Activated naive CD4-positive, alpha-beta T cell (primary cell): ENCODE measurements at places on chromosomes 4 and X.

DNA sequence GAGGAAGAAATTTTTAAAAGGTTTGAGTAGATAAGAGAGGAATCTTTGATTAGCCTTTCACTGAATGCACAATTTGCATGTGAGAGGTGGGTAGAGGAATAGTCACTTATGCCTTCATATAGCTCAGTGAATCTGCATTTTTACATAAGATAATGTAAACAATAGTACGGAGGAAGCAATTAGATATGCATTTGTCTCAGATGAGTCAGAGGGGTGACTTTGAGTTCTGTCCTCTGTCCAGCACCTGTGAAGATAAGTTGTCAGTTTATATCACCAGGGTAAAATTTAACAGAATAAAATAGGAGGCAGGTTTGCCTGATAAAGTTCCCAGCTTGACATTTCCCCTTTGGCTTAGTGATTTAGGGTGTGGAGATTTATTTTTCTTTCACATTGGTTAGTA is 841.9 kb downstream of the PCDH18 start:
- no peak for DNase-seq

- DNase-seq = no peak
Observed at GRCh38 chr4:80140194-80140593, 57.1 kb upstream of the PRDM8 start.

DNA sequence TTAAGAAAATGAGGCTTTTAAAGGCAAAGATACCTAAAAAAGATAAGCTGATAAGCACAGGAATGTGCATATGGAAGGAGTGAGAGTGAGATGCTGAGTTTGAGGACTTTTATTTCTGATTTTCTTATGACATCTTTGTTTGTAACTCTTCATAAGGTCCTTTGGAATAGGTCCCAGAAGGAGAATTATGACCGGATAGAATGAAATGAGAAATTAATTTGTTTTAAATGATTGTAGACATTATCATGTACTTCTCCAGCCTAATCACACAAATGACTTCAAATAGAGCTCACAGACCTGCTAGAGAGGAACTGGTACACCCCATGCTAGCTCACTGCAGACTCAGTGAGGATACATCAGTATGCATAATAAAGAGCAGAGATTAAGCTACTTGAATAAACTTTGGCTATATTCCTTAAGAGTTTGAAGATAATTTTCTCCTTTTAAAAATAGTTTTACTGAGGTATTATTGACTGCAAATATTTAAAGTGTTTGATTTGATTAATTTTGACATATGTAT is 5.6 kb downstream of the GK2 start:
- no peak for DNase-seq

DNA sequence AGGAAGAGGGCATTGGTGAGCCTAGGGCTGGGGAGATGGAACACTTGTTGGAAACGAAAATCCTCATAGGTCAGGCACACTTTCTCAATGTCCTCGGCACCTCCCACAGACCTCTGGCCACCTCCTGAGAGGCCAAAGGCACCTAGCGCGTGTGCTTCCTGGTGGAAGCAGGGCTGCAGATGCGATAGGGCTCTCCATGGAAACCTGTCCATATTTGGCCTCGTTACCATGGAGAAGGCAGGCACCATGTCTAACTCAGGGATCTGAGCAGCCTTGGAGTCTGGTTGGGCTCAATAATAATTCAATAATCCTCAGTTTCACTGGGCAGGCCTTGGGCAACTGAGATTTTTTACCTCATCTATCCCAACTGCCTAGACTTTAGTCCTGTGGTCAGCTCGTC is 58.3 kb downstream of the RAI2 start:
- no peak for DNase-seq

DNA sequence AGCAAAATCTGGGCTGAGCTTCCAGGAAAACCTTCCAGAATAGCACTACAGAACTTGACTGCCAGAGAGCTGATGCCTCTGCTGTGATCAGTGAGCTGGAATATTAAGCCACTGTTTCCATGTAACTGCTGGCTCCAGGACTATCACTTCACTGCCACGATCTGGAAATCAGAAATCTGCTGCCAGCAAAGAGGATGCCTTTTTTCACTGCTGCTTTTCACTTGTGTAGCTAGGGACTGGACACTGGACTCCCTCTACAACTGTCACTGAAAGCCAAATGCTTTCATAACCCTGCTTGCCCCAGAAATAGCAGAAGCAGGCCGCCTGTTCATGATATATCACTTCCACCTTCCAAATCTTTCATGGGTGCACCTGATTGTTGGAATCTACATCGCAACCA is 9.4 kb upstream of the AP1S2 start:
- DNase-seq = no peak

DNA sequence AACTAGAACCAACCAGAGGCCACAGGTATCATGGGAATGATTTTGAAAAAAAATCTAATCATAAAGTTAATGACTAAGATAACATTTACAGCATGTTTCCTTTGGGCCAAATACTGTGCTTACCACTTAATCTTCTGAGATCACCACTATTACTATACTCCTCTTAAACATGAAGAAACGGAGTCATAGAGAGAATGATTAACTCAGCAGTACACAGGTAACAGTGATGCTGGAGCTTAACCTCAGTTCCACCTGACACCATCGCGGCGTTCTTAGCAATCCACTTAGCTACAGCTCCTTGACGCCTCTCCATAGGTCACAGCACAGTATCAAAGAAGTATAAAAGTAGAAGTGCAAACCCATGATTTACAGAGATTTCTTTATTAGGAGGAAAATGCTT is 592.6 kb upstream of the SLIT2 start:
- DNase-seq = no peak

DNA sequence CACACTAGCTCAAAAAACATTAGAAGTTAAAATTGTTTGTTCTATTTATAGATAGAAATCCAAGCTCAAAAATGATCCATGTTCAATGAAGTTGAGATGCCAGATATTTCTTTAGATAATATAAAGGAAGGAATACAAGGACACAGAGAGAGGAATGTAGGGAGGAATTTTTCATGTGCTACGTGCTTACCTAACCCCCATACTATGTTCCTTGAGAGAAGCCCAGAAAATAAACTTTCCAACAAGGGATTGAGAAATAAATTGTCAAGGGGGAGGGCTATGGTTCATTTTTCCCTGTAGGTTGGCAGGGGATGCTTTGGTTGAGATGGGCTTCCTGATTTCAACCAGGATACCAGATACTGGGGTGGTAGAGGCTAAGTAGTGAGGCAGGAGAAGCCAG is 15.6 kb upstream of the ADH5 start:
- DNase-seq = no peak

- DNase-seq = no peak
Observed at GRCh38 chr4:172124656-172125308, 311.6 kb downstream of the GALNTL6 start.

- DNase-seq = no peak
Observed at GRCh38 chr4:95091272-95091671, 333.5 kb downstream of the BMPR1B start.

GRCh38 chr4:145014365-145014764 is 83.6 kb downstream of the ANAPC10 start:
- no peak for DNase-seq

DNA sequence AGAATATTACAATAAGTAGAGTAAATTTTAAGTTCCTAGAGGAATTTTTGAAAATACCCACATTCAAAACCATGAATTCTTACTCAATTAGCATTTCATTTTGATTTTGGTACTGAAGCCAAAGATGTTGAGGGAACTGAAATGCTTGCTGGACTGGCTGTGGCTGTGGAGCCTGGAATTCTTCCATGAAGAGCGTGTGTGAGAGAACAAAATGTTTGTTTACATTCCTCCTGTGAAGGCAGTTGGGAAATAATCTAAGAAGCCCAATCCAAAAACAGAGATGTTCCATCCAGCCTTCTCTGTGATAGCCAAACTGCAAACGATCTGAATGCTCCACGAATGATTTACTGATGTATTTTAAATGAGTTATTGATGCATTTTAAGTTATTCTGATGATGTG is 3.8 kb upstream of the ADH1B start:
- no peak for DNase-seq

DNA sequence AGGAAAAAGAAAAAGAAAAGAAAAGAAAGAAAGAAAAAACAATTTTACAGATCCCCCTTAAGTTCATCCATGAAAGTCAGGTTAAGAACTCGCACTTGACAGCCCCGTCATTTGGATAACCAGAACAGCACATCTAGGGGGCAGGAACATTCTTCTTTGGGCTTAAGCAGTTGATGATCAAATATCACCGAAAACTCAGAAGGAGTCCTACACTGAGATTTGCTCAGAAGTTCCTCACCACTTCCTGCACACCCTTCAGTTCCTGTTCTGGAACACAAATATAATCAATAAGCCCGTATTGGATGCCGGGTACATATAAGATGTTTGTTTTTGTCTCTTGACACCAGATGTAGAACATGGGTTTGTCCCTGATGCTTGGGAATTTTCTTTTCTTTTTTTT is 14.7 kb downstream of the NLGN3 start:
- DNase-seq = no peak

DNA sequence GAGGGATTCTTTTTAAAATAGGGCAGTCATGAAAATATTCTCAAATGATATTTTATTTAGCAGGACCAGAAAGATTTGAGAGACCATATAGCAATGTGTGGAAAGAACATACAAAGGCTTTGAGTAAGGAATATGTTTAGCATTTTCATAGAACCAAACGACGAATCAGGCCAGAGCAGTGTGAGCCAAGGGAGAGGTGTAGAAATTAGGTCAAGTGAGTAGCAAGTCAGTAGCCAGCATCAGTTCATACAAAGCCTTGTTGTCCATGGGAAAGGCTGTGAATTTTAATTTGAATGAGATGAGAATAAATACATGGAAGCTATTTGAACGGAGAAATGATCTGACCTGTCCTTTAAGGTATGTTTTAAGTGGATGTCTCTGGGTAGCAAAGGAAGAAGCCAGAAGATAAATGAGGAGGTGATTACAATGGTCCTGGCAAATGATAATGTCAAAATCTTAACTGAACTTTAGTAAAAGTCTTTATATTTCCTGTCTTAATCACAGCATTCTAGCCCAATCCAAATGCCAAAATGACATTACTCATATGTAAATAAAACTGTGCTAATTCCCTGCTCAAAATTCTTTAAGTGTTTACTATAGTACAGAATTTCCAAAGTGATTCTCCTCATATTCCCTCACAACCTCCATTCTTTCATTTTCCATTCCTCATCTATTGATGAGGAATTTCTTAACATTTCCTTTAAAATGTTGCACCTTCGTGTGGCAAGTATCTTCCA is 155.7 kb upstream of the SLIT2 start:
- DNase-seq = no peak

GRCh38 chrX:49177338-49177833 is 5.7 kb downstream of the PLP2 start:
- DNase-seq = no peak

DNA sequence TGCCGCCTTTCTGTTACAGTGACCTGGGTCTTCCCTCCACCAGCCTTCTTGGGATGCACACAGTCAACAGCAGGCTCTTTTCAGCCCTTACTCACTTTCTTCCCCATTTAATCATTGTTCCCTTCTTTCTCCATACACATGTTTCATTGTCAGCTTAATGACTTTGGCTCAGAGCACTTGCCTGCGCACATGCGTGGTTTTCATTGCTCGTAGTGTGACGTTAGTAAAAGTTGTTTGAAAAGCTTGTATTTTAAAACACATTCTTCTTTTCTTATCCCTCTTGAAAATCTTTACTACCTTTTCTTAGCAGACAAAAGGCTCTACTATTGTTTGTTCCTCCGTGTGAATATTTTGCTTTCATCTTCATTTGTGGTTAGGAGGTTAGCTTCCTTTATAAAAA is 19.7 kb upstream of the SCOC start:
- DNase-seq = no peak
